Hypothalamus (tissue), 51 donors: ENCODE measurements at places on chromosomes 3 and 15.

DNA sequence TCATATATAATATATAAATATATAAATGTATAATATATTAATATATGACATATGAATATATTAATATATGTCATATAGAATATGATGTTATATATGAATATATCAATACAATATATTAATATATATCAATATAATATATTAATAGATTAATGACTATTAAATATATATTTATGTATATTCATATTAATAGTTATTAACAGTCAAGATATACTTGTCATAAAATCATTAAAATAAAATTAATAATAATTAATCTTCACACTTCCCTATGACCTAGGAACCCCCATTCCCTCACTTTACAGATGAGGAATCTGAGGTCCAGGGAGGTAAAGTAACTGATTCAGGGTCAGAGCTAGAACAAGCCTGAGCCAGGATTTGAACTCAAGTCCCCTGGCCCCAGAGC, 70.6 kb upstream of the SLC6A11 start:
- DNase-seq, result no peak

DNA sequence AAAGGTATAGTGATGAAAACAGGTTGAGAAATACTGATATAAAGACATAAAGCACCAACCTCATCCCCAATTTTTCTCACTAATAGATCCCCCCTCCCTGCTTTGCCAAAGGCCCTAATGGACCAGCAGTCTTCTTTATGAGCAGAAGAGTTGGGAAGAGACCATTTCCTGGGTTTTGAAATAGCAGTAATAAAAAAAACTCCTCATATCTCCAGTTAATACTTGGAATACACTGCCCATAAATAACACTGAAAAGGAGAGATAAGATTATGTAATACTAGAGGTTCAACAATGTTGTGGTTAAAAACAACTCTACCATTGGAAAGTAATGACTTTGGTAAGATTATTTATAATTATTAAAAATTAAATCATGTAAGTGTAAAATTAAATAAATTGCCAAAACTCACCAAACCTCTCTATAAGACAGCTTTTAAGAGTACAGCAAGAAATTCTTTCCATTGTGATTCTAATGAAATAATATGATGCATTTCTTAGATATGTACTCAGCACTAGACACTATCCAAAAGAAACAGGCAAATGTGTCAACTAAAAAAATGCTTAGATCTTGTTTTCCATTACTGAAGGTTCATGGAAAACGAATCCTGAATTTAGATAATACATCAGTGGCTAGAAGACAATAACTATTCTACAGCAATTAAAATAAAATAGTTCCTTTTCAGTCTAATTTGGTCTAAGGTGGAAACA, 88.2 kb downstream of the FAIM start:
- DNase-seq, result no peak

GRCh38 chr15:85477730-85478129, 97.3 kb downstream of the AKAP13 start:
- DNase-seq, result no peak

DNA sequence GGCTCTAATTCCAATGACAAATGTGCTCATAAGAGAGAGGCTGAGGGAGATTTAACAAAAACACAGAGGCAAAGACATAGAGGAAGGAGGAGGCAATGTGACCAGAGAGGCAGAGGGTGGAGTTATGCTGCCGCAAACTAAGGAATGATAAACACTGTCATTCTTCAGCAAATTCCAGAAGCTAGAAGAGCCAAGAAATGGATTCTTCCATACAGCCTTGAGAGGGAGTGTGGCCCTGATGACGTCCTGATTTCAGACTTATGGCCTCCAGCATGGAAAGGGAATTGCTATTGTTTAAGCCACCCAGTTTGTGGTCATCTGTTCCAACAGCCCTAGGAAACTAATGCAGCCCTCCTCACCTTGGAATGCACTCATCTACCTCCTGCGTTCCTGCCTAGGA, 30.5 kb downstream of the CD47 start:
- DNase-seq, result no peak

GRCh38 chr3:172977696-172978095, 163.3 kb downstream of the SPATA16 start:
- DNase-seq, result no peak

- no peak for DNase-seq
Observed at GRCh38 chr15:25863111-25863967, at the start of gene ATP10A. Gene ATP10A, minus strand, starts transcription at chr15:25863327. Its CDS starts 231 bp downstream, at chr15:25863096.

- DNase-seq, result no peak
Observed at GRCh38 chr3:79097964-79098660, 669.7 kb downstream of the ROBO1 start.

DNA sequence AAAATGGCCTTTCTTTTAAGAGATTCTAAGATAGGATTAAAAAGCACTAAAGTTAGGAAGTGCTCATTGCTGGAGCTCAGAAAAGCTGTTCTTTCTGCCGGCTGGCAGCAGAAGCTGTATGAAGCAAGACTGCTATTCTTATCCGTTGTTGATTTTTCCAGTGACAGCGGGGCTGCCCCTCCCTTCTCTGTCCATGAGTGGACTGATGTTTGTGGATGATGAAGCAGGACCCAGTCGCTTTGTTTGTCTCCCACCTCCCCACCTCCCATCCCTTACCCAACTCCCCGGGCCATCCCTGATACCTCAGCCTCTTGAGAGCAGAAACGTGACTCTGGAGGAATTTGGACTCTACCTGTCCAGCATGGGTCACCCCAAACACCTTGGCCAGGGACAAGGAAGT, 10.3 kb upstream of the MUSTN1 start:
- DNase-seq, result peak; percentile 11

GRCh38 chr3:114456742-114457141, 162.9 kb downstream of the TIGIT start:
- DNase-seq, result no peak

GRCh38 chr3:14118400-14119381, 6.0 kb downstream of the CHCHD4 start:
- no peak for DNase-seq

DNA sequence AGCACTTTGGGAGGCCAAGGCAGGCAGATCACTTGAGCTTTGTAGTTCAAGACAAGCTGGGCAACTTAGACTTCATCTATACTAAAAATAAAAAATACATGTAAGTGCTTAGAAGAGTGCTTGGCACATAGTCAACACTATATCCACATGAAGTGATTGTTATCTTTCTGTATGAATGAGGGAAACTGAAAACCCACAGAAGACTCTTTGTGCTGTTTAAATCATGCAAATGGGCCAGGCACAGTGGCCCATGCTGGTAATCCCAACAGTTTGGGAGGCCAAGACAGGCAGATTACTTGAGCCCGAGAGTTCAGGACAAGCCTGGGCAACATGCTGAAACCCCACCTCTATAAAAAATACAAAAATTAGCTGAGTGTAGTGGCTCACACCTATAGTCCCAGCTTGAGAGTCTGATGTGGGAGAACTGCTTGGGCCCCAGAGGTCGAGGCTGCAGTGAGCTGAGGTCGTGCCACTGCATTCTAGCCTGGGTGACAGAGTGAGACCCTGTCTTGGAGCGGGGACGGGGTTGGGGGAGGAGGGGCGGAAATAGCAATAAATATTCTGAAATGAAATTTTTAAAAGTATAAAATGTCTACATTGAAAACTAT, 129.7 kb downstream of the NR2E3 start:
- DNase-seq, result no peak

DNA sequence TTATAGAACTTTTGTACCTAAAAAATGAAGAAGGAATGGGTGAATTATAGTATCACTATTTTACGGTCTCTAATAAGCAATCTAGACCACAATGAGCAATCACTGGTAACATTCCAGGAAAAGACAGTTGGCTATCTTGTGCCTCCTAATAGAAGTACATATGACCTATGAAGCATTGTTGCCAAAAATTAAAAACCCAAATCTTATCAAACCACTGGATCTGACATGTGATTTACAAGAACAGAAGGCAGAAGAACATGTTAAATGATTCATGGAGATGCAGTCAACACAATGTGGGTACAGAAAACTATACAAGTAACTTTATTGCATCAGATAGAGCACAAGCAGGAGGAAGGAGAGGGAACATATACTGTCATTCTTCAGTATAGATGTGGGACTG, 14.5 kb upstream of the HYKK start:
- DNase-seq, result no peak

DNA sequence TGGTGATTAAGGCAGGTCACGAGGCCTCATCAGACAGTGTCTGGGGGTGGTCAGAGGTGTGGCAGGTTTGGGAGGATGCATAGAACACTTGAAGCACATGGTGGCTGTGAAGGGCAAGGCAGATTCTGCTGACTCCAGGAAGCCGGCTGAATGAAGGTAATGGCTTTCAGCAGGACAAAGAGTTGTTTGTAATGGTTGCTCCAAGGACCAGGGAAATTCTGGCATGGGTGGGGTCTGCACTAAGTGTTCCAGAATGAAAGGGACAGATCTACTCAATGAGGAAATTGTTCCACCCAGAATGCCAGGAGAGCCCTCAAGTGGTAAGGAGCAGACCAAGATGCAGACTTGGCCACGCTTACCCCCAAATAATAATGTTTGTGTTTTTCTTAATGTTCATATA, 70.7 kb upstream of the ACAD9 start:
- DNase-seq, result no peak

DNA sequence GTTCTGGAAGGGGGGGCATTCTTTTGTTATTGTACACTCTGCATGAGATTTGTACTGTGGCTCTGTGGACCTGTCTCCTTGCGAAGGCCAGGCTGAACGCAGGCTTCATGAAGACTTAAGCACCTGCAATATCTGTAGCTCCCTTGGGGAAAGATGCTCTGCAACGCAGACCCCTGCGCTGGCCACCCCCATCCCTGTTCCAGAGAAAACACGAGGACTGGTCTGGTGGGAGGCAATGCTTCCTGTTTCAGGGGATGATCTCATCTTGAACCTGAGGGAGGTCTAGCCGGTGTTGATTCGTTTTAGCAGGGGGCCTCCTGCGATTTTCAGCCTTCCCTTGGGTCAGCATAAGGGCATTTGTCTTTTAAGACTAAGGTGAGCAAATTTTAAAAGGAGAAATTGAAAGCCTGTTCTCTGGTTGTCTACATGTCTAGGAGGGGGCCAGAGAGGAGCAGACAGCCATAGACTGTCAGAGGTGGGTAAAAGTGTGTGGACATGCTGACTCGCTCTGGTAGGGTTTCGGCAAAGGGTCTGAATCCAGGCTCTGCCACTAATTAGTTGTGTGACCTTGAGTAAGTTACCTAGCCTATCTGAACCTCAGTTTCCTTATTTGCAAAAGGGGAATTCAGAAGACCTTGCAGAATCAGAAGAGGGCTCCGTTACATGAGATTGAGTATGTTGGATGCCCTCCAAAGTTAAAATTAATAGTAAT, 80.9 kb upstream of the RASGRF1 start:
- no peak for DNase-seq

DNA sequence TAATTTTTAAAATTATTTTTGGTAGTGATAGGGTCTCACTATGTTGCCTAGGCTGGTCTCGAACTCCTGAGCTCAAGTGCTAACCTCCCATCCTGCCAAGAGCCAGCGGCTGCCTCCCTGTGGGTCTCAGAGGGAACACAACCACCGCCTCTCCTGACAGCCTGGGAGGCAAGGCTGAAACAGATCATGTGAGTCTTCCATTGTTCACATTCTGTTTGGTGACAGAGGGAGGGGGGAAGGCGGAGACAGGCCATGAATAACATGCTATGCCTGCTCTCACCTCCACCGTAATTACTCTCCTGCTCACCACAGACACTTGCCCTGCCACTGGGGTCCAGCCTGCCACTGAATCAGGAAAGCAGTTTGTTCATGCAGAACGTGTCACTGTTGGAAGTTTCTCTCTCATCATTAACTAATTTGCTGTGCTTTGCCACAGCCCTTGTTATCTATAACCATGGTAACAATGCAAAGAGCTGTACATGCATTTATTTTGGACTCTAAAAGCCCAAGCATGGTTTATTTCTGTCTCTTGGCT, 78.4 kb upstream of the RASGRF1 start:
- DNase-seq, result peak; percentile 14

GRCh38 chr15:64680097-64680496, 95.3 kb downstream of the RBPMS2 start:
- no peak for DNase-seq

GRCh38 chr3:5297895-5298294, 110.4 kb downstream of the EDEM1 start:
- no peak for DNase-seq

DNA sequence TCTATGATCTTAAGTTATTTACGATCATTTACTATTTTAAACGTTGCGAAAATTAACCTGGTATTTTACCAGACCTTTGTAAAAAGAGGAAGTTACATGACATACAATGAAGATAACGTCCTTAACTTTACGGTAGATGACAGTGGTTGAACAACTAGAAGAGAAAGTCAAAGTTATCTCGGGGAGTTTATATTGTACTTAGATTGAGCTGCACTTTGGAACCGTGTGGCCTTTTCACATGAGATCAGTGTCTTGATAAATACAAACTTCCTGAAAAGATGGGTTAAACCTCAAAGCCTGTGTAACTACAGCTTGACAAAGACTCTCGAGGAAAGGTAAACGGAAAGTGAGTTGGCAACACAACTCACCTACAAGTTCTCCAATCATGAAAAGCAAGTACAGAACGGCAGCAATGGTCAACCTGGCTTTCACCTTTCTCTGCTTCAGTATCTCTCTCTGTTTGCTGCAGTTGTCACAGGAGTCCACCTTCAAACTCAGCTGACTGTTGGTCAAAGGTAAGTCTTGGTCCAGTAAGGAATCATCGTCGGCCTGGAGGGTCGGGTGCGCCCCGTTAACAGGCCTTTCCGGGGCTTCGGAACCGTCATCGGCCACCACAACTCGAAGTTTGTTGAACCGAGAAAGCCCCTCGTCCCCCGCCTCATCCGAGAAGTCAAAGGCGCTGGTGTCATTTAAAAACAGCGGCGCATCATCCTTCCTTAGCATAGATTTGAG, 793 bp downstream of the SLC30A4 start:
- DNase-seq, result no peak

DNA sequence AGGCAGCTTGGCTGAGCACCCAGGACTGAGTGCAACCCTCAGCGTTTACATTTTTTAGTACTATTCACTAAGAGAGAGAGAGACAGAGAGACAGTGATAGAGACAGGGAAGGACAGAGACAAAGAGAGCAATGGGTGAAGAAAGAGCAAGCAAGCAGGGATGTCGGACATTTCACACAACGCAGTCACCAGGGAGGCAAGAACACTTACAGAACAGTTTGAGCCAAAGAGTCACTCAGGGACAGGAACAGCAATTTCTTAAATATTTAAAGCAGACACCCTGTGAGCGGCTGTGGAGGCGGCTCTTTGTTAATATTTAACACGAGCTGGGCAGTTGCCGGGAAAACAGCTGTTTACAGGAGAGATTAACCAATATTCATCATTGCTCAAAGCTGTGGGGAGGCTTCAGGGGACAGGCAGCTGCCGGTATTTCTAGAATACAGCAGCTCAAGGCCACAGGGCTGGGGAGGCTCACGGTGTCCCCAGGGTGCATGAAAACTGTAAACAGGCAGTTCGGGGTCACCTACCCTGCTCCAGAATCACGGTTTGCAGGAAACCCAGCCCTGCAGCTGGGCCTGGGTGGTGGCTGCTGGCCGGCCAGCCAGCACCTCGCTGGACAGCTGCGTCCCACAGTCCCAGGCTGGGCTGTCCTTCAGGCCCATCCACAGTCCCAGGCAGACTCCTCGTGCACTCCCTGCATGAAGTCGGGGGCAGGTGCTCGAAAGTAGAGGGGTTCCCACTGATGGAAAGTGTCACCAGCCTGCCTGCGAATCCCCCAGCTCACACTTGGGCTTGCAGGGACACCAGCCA, 38.8 kb upstream of the PCSK6 start:
- no peak for DNase-seq
